ENCODE measurements at places on chromosomes 12 and 14. TPM values are rescaled to one million over a fixed set of nuclear protein-coding genes. Genes with fewer than 3 reads are reported as not detected.

DIO2 gene
- 0.38 TPM for total RNA-seq

DNA sequence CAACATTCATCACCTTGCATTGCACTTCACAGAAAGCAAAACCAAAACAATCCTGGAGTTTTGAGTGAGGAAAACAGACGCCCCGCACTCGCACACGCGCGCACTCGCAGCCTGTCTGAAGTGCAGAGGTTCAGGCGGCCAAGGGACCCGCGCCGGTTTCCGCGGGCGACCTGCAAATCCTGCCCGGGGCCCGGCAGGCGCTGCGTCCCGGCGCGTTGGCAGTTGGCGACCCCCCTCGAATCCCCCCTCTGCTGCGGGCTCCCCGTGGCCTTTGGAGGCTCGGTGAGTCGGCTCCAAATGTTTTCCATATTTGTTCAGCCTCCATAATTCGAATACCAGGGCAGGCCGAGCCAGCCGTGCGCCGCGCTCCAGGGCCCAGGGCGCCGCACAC, at the start of gene SSPN:
SSPN (plus strand) TSS at position 324 of the 391 bp plus-strand sequence. CDS start 100 bp downstream, outside the sequence.
- DNase-seq = peak; percentile 70

DNA sequence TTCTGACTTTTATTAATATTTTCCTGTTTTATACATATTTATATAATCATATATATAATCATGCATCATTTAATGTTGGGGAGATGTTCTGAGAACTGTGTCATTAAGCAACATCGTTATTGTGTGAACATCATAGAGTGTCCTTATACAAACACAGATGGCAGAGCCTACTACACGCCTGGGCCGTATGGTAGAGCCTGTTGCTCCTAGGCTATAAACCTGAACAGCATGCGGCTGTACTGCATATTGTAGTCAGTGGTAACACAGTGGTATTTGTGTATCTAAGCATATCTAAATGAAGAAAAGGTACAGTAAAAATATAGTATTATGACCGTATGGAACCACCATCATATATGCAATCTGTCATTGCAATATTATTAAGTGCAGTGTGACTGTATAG, 44.7 kb upstream of the BCL7A start:
- no peak for DNase-seq

- DNase-seq = no peak
Measured at GRCh38 chr12:54357506-54358190, 6.6 kb downstream of the GPR84 start.

DNA sequence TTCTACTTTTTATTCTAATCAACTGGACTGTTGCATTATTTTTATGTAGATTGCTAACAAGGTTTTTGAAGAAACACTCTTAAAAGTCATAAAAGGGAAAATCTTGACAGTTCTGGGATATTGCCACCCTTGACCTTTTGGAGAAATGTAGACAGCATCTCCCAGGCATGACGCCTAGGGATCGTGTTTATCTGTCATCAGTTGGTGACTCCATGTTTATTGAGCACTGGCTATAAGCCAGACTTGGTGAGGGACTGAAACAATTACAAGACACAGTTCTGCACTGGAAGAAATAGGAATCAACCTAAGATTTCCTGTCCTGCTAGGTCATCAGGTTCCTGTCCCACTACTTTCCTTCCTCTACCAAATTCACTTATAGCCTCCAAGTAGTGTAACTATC, 34.5 kb downstream of the HMGA2 start:
- peak; percentile 40 for DNase-seq

- DNase-seq = no peak
Measured at GRCh38 chr14:74601982-74602381, 10.1 kb downstream of the LTBP2 start.

DNA sequence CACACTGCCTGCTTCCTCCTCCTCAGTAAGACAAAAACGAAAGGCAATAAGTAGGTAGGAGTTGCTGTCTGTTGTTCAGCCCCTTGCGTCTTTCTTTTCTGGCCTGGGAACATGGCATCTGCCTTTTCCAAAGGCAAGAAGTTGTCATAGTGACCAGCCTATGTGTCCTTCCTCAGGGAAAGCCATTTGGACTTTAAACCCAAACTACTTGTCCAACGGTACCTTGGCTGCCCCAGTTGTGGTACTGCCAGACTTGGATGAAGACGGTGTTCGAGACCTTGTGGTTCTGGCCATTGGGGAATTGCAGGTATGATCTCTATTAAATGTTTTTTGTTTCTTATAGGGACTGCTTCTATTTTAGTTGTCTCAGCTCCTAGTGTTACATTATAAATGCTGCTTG, 18.5 kb downstream of the FAM234B start:
- no peak for DNase-seq

- no peak for DNase-seq
Measured at GRCh38 chr12:120164293-120164692, 30.2 kb downstream of the GCN1 start.

Measured in LHCN-M2 (cell line).